ENCODE measurements at places on chromosomes 6 and 20. TPM values are rescaled to one million over a fixed set of nuclear protein-coding genes. Genes with fewer than 3 reads are reported as not detected.
A peak's percentile ranks its signal among the peaks of the same experiment; 100 is the strongest.

GRCh38 chr20:20635006-20635405 is 77.4 kb downstream of the RALGAPA2 start:
- no peak for DNase-seq

DNA sequence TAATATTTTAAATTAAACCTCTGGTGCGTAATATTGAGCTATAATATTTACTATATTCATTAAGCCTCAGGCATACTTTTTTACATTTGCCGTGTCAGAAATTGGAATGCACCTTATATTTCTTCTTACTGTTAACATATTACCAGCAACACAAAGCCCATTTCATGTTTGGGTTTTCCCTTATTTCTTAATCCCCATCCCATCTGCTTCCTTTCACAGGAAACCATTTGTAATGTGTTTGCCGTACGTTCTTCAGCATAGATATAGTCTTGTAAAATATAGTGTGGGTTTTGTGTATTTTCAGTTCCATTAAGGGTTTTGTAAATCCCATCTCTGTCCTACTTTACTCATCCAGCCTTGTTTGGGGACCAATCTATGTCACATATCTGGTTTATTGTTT is 6.5 kb downstream of the EYS start:
- DNase-seq = no peak

The ZNF217 gene
- total RNA-seq = 46.7 TPM

GRCh38 chr20:36121981-36122930 is 32.3 kb upstream of the EPB41L1 start:
- DNase-seq = no peak

DNA sequence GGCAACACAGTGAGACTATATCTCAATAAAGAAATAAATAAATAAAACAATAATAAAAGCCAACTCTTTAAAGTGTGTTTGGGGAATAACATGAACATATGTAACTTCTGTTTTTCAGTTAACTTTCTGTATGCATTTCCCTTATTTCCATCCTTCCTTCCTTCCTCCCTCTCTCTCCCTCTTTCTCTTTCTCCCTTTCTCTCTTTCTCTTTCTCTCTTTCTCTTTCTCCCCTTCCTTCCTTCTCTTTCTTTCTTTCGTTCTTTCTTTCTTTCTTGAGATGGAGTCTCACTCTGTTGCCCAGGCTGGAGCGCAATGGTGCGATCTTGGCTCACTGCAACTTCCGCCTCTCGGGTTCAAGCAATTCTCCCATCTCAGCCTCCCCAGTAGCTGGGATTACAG is 48.8 kb upstream of the PRND start:
- no peak for DNase-seq

The PEX7 gene
- total RNA-seq = 13.9 TPM

The TRDN gene
- 0.12 TPM for total RNA-seq

DNA sequence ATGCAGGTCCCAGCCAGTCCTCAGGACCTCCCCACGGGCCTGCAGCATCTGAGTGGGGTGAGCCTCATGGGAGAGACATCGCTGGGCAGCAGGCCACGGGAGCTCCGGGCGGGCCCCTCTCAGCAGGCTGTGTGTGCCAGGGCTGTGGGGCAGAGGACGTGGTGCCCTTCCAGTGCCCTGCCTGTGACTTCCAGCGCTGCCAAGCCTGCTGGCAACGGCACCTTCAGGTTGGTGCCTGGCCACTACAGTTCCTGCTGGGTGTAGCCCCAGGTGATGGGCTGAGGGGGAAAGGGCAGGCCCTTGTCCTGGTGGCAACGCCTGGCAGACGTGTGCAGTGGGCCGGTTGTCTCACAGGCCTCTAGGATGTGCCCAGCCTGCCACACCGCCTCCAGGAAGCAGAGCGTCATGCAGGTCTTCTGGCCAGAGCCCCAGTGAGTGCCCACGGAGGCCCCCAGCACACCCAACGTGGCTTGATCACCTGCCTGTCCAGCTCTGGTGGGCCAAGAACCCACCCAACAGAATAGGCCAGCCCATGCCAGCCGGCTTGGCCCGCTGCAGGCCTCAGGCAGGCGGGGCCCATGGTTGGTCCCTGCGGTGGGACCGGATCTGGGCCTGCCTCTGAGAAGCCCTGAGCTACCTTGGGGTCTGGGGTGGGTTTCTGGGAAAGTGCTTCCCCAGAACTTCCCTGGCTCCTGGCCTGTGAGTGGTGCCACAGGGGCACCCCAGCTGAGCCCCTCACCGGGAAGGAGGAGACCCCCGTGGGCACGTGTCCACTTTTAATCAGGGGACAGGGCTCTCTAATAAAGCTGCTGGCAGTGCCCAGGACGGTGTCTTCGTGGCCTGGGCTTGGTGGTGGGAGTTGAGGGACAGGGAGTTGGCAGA is 787 bp upstream of the TNFRSF6B start:
- peak; percentile 7 for DNase-seq

The BRPF3 gene
- 22.2 TPM for total RNA-seq

- DNase-seq = no peak
Measured at GRCh38 chr20:36670665-36671357, 24.8 kb upstream of the SLA2 start.

The RXRB gene
- total RNA-seq = 18.4 TPM

The PM20D2 gene
- 6.1 TPM for total RNA-seq

The SLC22A16 gene
- total RNA-seq = 0.42 TPM

The BTNL2 gene
- not detected for total RNA-seq

DNA sequence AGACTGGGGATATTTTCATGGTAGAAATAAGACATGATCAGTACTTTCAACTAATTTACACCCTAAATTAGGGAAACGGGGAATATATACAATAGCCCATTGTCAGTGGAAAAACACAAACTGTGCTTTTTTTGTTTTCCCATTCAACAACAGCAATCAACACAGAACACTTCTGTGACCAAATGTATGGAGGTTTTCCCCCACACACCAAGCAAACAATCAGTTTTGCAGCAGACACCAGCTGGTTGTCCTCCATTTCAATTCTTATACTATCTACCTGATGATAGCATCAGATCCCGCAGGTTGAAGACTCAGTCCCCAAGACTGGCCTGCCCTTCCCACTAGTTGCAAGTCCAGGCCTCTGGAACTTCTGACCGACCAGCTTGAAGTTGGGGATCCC is 4.5 kb downstream of the HINT3 start:
- no peak for DNase-seq

DNA sequence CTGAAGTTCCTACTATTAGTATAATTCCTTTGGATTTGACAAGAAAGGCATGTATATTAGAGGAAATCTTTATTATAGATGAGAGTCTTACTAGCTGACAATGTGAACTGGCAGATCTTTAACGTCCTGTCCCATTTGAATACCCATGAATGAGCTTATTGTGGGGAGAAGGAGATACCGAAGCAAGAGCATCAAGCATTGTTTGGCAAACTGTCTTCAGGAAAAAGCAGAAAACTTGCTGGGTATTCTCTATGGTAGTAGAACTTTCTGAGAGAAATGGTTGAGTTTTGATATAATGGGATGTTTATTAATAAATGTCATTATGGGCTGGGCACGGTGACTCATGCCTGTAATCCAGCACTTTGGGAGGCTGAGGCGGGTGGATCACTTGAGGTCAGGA is 18.3 kb downstream of the RSPO3 start:
- DNase-seq = no peak

The RBM24 gene
- total RNA-seq = 24.1 TPM

The TRIM38 gene
- 13.9 TPM for total RNA-seq

- no peak for DNase-seq
Measured at GRCh38 chr6:36235309-36235708, 34.6 kb upstream of the PNPLA1 start.

DNA sequence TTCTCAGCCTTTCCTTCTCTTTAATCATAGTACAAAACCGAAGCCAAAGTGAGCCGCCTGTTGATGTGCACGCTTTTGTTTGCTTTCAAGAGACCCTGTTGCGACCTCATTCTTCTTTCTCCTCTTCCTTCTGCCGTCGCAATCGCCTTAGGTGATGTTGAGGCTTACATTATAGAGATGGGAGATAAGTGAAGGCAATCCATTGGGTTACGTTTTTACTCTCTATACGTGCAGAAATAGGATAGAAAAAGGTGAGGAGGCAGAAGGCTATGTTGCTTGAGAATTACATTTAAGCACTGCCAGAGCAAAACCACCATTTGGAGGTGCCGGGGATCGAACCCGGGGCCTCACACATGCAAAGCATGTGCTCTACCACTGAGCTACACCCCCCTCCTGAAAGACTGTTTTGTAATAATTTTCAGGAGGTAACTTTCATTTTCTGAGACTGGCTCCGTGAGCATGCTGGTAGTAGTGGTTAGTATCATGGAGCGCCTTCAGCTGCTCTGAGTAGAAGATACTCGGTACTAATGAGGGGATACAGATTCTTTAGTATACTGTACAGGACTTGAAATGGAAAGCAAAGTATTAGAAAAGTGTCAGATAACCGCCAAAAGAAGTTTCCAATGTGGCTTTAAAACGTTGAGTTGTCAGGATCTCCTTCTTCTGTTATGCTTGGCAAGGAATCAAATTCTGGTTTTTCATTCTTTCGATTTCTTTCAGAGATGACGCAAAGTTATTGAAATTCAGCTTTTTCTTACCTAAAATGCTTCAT is 165.6 kb downstream of the TRIM27 start:
- peak; percentile 90 for DNase-seq

DNA sequence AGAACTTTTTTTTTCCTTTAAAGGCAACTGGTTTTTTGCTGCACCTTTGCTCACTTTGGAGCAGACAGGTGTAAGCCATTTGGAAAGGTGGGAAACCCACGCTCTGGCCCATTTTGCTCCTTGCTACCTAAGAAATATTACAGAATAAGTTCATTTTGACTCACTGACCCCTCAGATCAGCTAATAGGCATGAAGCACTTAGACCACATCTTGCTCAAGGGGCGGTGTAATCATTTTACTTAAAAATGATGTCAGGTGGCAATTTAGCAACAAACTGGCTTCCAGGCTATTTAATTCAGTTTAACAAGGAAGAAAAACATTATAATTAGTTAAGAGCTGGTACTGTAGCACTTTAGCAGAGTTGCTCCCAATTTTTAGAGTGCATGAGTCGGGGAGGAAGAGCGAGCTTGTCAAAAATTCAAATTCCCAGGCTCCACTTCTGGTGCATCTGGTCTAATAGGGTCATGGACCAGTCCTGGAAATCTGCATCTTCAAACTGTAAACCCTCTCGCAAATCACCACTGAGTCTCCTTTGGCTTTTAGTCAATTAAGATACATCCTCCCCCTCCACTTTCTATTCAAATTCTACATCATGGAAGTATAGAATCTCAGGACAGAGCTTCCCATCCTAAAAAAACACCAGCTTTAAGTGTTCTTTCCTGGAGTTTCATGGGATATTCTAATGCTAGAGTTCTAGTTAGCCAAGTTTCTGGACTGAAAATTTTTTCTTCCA is 38.2 kb downstream of the JAG1 start:
- DNase-seq = no peak

GRCh38 chr6:37210313-37210968 is 40.5 kb downstream of the PIM1 start:
- peak; percentile 89 for DNase-seq

DNA sequence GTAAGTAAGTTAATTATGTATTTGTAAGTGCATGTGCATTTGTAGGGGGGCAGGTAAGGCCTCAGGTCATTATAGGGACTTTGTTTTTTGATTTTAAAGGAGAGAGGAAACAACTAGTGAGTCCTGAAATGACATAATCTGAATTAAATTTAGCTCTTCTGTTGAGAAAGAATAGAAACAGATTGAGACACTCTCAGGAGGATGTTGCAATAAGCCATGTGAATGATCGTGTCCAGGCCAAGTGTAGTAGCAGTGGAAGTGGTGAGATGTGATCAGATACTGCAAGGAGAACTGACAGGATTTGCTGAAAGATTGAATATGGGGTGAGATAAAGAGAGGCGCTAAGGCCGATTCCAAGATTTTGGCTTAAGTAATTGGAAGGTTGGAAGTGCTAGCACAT is 2.6 kb upstream of the CENPW start:
- peak; percentile 18 for DNase-seq

GRCh38 chr20:45725134-45725533 is 3.0 kb downstream of the SPINT4 start:
- peak; percentile 22 for DNase-seq

- no peak for DNase-seq
Measured at GRCh38 chr20:63258781-63259180, 4.5 kb upstream of the NKAIN4 start.

- peak; percentile 84 for DNase-seq
Measured at GRCh38 chr6:154605178-154605881, 94.8 kb upstream of the CNKSR3 start.

The HLA-DRA gene
- 1.2 TPM for total RNA-seq

The APMAP gene
- 129 TPM for total RNA-seq

- peak; percentile 93 for DNase-seq
Measured at GRCh38 chr6:31680226-31681134, at the start of gene LY6G5C. Gene LY6G5C, minus strand, starts transcription at chr6:31681067. Its CDS starts 694 bp downstream, at chr6:31680373.

DNA sequence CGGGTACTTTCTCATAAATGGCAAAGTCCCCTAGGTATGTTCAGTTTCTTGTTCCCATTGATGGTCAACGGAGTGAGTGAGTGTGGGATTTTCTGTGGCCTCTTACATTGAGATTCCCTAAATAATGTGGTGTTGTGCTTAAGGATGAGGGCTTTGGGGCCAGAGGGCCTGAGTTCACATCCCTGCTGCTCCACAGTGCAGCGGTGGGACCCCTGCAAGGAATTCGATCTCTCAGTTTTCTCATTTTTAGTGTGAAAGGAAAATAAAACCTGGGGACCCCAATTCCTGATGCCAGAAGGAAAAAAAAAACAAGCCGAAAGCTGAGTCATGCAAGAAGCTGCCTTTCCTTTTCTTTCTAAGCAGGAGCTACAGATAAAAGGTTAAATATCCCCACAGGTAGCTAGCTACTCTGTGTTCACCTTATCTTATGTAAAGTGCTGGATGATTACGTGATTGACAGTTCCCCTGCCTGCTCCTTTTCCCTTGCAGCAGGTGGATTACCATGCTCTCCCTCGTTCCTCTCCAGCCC is 120.2 kb upstream of the CLDN20 start:
- peak; percentile 51 for DNase-seq

DNA sequence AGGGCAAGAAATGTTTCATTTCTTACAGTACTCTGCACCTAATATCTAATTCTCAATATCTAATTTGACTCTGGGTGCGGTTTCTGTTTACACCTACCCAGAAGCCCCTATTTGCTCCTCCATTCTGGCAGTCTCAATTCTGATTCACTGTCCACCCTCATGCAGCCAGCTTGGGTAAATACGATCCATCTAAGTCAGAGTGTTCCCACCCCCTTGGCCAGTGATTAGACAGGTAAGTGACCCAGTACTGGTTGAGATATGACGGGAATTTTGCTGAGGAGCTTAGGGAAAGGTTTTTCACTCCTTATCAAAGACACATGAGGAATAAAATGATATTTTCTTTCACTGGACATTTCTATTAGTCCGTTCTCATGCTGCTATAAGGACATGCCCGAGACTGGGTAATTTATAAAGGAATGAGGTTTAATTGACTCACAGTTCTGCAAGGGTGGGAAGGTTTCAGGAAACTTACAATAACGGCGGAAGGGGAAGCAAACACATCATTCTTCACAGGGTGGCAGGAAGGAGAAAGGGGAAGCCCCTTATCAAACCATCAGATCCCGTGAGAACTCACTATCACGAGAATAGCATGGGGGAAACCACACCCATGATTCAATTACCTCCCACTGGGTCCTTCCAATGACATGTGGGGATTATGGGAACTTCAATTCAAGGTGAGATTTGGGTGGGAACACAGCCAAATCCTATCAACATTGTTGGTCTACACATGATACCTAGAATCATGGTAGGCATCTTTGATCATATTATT is 29.4 kb downstream of the GLO1 start:
- peak; percentile 9 for DNase-seq

The ANGPT4 gene
- total RNA-seq = not detected

GRCh38 chr6:163412801-163413344 is 1.6 kb upstream of the QKI start:
- DNase-seq = no peak

The HBS1L gene
- total RNA-seq = 137 TPM

GRCh38 chr20:43744151-43744611 is 17.4 kb upstream of the GTSF1L start:
- DNase-seq = peak; percentile 68

The FAM217A gene
- not detected for total RNA-seq

The LIN28B gene
- total RNA-seq = 0.07 TPM

The HDGFL1 gene
- total RNA-seq = not detected

Measured in M059J (cell line).